Adrenal gland (tissue), 19 donors: ENCODE measurements at places on chromosomes 16 and 17. TPM values are rescaled to one million over a fixed set of nuclear protein-coding genes. Genes with fewer than 3 reads are reported as not detected.
A peak's percentile ranks its signal among the peaks of the same experiment; 100 is the strongest.

Gene AMFR
- total RNA-seq = 209 TPM

GRCh38 chr17:60534010-60534555 lies 8.0 kb upstream of the APPBP2 start:
- DNase-seq = no peak
- H3K27ac ChIP-seq = no peak overlapping the region
- no peak overlapping the region for H3K4me3 ChIP-seq

- H3K27ac ChIP-seq = no peak overlapping the region
- no peaks in the 10 kb centered on the region for H3K36me3 ChIP-seq
- H3K4me1 ChIP-seq = no peaks in the 10 kb centered on the region
- no peak overlapping the region for H3K4me3 ChIP-seq
- no peaks in the 10 kb centered on the region for H3K27me3 ChIP-seq
Measured at GRCh38 chr16:24906901-24907300, 61.1 kb downstream of the SLC5A11 start.

DNA sequence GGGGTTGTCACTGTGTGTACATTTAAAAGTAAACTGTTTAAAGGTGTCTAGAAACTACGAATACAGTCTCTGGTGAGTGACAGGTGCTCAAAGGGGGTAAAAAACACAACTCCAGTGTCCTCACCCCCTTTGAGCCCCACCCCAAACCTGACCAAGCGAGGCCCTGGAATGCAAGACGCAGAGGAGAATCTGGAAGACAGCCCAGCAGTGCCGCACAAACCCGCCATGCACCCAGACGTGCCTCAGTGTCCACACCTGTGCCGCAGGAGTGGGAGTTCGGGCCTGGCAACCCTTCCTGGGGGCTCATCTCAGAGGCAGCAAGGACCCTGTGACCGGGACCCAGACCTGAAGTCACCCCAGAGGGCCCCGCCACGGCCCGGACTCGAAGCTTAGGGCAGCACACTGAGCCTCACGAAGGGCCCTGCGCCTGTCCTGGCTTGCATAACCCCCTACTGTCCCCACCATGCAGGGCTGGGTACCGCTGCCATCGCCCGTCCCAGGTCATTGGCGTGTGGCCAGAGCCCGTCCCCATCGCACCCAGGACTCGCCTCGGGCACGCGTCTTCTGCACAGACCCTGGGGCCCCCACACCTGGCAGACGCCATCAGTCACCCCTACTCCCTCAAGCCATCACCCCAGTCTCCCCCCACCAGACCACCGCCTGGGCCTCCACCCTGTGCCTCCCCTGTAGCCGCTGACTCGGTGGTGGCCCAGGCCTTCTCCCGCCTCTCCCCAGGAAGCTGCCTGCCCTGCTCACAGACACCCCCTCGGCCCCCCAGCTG lies 33.0 kb upstream of the ZC3H18 start:
- no peak for DNase-seq
- H3K27me3 ChIP-seq = no peaks in the 10 kb centered on the region
- no peak overlapping the region for H3K27ac ChIP-seq
- no peaks in the 10 kb centered on the region for H3K36me3 ChIP-seq

DNA sequence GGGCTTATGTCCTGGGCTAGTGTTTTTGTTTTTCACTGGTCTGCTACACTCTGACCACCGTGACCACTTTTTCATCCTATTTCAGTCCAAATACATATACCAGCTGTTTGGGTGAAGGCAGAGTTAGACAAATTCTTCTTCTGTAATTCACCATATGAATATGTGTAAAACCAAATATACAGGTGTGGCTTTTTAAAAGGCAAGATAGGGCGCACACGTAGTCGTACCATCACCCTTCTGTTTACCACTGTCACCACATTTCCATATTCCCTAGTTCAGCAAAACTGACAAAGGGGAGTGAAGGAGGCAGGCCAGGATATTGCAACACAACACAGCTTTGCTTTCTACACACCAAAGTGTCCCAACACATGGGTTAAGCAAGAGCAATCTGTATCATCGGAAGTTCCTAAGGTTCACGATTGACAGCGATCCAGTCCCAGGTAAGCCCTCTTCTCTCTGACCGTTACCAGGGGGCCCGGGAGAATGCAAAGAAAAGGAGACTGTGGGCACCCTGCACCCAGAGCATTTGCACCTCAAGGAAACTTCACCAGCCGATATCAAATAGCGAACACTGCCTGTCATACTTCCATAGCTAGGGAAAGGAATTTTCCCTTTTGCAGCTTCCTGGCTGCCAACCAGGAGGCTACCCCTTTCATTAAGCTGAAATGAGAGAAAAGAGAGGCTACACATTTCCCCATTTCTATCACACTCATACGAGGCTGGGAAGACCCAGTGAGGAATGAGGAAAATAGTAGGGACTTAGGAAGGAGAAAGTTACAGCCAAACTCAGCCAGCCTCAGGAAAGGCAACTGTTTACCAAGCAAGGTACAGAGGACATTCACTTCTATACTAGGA lies 23.1 kb downstream of the CREBBP start:
- DNase-seq = no peak
- H3K4me3 ChIP-seq = no peak overlapping the region
- H3K27me3 ChIP-seq = no peaks in the 10 kb centered on the region
- H3K36me3 ChIP-seq = no peaks in the 10 kb centered on the region
- H3K27ac ChIP-seq = no peak overlapping the region

DNA sequence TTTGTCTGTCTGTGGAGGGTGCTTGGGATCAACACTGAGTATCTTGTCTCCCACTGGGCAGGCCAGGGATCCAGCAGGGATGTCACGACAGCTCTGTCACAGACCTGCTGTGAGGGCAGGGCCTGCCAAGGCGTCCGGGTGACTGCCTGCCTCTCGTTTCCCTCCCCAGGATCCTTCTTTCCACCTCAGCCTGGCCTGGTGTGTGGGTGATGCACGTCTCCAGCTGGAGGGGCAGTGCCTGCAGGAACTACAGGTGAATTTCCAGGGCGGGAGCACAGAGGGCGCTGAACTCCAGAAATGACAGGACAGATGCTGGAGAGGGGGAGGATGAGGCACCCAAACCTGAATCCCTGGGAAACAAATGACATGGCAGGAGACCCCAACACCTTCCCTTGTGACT lies 6.8 kb upstream of the MMP15 start:
- peaks cover 23% of the 10 kb centered on the region for H3K36me3 ChIP-seq
- H3K4me3 ChIP-seq = no peak overlapping the region
- no peaks in the 10 kb centered on the region for H3K27me3 ChIP-seq
- H3K27ac ChIP-seq = no peak overlapping the region

- peaks cover 18% of the 10 kb centered on the region for H3K4me1 ChIP-seq
- no peak for DNase-seq
- no peak overlapping the region for H3K27ac ChIP-seq
- no peaks in the 10 kb centered on the region for H3K36me3 ChIP-seq
Measured at GRCh38 chr16:30380803-30381208, 1.6 kb downstream of the SEPTIN1 start.

DNA sequence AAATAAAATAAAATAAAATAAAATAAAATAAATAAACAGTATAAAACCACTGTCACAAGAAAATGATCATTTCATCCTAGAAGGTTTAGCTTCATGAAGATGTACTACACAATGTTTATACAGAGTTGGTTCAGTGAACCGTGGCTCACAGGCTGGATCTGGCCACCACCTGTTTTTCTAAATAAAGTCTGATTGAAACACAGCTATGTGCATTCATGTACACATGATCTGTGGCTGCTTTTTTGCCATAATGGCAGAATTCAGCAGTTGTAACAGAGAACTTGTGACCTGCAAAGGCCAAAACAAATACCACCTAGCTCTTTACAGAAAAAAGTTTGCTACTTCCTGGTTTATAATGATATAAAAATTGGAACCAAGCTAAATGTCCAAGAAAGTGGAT lies 12.6 kb upstream of the RPRML start:
- H3K27ac ChIP-seq = no peak overlapping the region
- H3K36me3 ChIP-seq = no peaks in the 10 kb centered on the region
- H3K27me3 ChIP-seq = no peaks in the 10 kb centered on the region
- no peak overlapping the region for H3K4me3 ChIP-seq

GRCh38 chr16:17098685-17099084 lies 372.1 kb downstream of the XYLT1 start:
- no peaks in the 10 kb centered on the region for H3K27me3 ChIP-seq
- no peaks in the 10 kb centered on the region for H3K4me1 ChIP-seq
- no peak overlapping the region for H3K4me3 ChIP-seq

Gene SAMD14
- 2.0 TPM for total RNA-seq

Gene SLC6A2
- total RNA-seq = 14.4 TPM

DNA sequence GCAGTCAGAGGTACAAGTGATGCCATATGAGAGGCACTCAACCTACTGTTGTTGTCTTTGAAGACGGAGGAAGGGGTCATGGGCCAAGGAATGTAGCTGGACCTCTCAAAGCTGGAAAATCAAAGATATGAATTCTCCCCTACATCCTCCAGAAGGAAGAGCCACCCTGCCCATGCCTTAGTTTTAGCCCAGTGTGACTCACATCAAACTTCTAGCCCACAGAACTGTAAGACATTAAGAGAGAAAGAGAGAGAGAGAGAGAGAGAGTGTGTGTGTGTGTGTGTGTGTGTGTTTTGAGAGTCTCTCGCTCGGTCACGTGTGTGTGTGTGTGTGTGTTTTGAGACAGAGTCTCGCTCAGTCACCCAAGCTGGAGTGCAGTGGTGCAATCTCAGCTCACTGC lies 87.1 kb downstream of the STX8 start:
- H3K27me3 ChIP-seq = no peaks in the 10 kb centered on the region
- no peaks in the 10 kb centered on the region for H3K4me1 ChIP-seq
- no peak overlapping the region for H3K4me3 ChIP-seq
- no peak for DNase-seq

Gene CD300LG
- 5.2 TPM for total RNA-seq

- no peak overlapping the region for H3K4me3 ChIP-seq
- H3K27me3 ChIP-seq = no peaks in the 10 kb centered on the region
- peak; percentile 19 for DNase-seq
- H3K4me1 ChIP-seq = no peaks in the 10 kb centered on the region
Measured at GRCh38 chr17:38510421-38511149, 82.3 kb downstream of the ARHGAP23 start.

DNA sequence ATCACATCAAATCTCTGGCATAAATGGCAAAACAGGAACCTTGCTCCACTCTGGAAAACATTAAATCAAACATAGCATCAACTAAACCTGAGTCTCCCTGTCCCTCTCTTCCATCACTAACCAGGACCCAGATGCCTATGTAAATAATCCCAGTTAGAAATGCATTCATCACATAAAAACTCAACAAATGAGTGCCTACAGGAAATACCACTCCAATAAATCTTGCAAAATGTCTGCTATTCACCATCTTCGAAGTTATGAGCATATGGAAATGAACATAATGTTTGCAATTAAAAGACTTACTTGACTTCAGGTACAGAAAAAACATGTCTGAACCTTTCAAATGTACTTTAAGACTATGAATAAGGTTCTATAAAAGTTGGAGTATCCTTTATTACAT lies 425.0 kb downstream of the CDH11 start:
- H3K27ac ChIP-seq = no peak overlapping the region
- no peak for DNase-seq
- no peaks in the 10 kb centered on the region for H3K36me3 ChIP-seq
- no peak overlapping the region for H3K4me3 ChIP-seq

- no peak overlapping the region for H3K27ac ChIP-seq
- no peaks in the 10 kb centered on the region for H3K4me1 ChIP-seq
- H3K4me3 ChIP-seq = no peak overlapping the region
- no peaks in the 10 kb centered on the region for H3K27me3 ChIP-seq
Measured at GRCh38 chr17:33463887-33464286, 170.8 kb upstream of the ASIC2 start.

DNA sequence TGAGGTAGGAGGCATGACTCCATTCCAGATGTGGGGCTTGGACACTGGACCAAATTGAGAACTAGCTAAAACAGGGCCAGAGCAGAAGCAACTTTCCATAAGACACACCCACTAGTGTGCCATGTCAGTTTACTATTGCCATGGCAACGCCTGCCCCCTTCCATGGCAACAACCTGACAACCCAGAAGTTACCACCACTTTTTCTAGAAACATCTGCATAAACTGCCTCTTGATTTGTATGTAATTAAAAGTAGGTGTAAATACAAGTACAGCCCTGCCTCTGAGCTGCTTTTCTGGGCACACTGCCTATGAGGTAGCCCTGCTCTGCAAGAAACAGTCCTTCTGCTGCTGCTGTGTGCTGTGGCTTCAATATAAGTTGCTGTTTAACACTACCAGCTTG lies 19.5 kb upstream of the SCNN1B start:
- peaks cover 6% of the 10 kb centered on the region for H3K27me3 ChIP-seq
- H3K36me3 ChIP-seq = no peaks in the 10 kb centered on the region
- no peaks in the 10 kb centered on the region for H3K4me1 ChIP-seq
- H3K27ac ChIP-seq = no peak overlapping the region
- no peak for DNase-seq
- no peak overlapping the region for H3K4me3 ChIP-seq

- no peaks in the 10 kb centered on the region for H3K36me3 ChIP-seq
- peaks cover 29% of the 10 kb centered on the region for H3K4me1 ChIP-seq
- no peak overlapping the region for H3K27ac ChIP-seq
Measured at GRCh38 chr16:13926891-13927290, 6.9 kb downstream of the ERCC4 start.

Gene PPY
- total RNA-seq = not detected

DNA sequence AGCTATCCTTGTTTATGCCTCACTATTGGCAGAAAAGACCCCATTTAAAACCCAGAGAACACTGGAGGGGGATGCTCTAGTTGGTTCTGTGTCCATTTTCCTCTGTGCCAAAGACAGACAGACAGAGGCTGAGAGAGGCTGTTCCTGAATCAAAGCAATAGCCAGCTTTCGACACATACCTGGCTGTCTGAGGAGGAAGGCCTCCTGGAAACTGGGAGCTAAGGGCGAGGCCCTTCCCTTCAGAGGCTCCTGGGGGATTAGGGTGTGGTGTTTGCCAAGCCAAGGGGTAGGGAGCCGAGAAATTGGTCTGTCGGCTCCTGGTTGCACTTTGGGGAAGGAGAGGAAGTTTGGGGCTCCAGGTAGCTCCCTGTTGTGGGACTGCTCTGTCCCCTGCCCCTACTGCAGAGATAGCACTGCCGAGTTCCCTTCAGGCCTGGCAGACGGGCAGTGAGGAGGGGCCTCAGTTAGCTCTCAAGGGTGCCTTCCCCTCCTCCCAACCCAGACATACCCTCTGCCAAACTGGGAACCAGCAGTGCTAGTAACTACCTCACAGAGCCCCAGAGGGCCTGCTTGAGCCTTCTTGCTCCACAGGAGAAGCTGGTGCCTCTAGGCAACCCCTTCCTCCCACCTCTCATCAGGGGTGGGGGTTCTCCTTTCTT lies 56.1 kb downstream of the IGF2BP1 start:
- no peak overlapping the region for H3K27ac ChIP-seq
- H3K4me1 ChIP-seq = no peaks in the 10 kb centered on the region
- DNase-seq = no peak
- peaks cover 3% of the 10 kb centered on the region for H3K27me3 ChIP-seq
- no peak overlapping the region for H3K4me3 ChIP-seq
